ENCODE measurements at places on chromosomes 6 and 20.

DNA sequence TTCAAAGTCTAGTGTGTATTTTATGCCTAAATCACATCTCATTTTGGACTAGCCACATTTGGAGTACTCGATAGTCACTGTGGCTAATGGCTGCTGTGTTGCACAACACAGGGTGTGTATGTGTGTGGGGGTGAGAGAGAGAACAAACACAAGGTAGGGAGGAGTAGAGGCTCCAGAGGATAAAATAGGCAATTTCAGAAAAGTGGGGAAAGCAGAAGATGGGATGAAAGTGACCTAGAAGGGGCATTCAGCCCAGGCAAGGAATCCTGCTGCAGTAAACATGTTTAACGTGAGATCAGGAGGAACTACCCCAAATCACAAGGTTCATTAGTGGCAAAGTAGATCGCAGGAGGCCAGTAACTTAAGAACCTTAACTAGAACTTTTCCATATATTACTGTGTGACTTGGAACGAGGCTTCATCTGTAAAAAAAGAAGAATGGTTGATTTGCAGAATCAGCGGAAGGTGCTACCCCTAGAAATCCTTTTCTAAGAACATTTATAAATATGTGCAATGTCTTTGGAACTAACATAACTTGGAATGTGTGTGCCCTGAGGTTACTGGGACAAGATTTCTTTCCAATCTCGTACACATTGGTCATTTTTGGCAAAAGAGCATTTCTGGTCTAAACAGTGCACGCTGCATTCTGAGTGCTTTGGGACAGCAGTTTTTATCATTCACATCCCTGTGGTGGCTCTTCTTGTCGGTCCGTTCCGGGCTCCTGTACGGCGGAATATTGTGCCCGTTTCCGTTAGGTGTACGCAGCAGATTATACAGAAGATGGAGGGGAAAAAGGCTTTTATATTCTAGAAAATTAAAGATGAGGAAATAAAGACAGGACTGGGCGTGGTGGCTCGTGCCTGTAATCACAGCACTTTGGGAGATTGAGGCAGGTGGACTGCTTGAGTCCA, 2.6 kb downstream of the DUSP22 start:
- no peak for DNase-seq

DNA sequence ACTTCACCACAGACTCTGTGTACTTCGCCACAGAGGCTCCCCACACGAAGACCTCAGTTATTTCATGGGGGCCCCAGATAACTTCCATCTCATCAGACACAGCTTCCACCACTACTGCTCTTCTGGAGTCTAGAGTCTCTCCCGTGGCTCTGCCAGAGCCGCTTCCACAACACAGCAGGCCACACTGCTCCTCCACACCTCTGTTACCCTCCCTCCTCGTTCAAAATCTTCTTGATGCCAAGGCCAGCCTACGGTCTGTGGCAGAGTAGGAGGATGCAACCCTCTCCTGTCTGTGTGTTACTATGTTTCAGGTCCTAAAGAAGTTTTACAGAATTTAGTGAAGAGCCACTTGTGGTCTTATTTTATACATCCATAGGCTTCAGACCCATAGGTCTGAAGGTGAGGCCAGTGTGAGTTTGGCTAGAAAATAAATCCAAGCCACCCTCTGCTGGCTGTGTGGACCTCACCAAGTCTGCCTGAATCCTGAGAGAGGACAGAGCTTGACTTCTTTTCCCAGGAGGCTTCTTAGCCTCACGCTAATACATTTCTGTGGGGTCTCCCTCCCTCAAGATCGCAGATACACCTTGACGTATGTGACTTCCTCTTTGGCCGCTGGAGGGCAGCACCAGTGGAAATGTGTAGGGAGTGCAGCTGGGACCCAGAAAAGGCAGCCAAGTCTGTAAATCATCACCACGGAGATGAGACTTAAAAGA, 197.7 kb downstream of the FAXC start:
- no peak for DNase-seq

- DNase-seq: no peak
Observed at GRCh38 chr6:53979468-53980067, 131.7 kb upstream of the MLIP start.

GRCh38 chr20:18513208-18513607, 5.5 kb downstream of the SEC23B start:
- no peak for DNase-seq

GRCh38 chr6:34757687-34758274, 476 bp downstream of the SNRPC start:
- no peak for DNase-seq

GRCh38 chr20:10447028-10447427, 11.9 kb downstream of the SLX4IP start:
- DNase-seq: no peak

- no peak for DNase-seq
Observed at GRCh38 chr20:20085812-20086211, 33.5 kb downstream of the CFAP61 start.

DNA sequence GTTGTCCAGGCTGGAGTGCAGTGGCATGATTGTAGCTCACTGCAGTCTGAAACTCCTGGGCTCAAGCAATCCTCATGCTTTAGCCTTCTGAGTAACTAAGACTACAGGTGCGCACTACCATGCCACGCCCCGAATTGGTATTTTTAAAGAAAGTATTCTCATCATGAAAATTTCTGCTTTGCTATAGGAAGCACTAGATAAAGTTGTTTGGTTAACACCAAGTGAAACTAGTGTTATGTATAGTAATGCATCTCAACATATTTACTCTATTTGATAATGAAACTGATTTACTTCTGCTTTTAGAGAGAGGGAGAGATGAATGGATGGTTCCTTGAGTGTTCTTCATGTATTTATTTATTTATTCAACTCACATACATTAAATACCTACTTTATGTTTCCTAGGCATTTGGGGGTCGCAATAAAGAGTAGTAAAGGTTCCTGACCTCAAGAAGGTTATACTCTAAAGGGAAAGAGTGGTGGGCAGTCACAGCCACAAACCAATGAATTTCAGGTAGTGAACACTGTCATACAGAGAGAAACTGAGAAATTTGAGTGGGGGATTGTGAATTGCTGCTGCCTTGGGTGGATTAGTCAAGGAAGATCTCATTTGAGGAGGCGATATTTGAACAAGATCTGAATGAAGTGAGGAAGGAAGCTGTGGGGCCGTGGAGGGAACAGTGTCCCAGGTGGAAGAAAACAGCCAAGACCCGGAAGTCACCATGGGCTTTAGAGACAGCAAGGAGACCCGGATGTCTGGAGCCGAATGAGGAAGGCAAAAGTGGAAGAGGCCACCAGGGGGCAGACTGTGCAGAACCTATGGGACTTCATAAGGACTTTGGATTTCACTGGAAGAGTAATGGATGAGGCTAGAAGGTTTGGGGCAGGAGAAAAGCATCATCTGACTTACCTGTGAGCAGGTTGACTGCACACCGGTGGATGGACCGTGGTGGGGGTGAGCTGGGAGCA, 185.6 kb downstream of the TSHZ2 start:
- no peak for DNase-seq

DNA sequence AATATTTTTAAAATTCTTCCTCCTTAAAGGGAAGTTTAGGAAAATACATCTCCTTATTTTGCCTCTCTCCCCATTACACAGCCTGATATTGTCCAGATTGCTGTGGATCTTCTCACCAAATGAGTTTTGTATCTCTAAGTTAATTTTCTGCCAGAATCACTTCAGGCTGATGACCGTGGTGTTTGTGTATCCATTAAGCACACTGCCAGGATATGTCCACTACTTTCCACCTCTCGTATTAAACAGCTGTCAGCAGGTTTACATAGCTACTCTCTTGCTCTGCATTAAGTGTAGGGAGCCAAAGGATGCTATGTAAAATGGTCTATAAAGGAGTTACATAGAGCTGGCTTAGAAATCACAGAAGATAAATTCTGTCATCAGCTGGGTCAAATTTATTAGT, 201.1 kb downstream of the ZFAND3 start:
- no peak for DNase-seq

GRCh38 chr6:52617087-52617486, 40.2 kb upstream of the TRAM2 start:
- no peak for DNase-seq

DNA sequence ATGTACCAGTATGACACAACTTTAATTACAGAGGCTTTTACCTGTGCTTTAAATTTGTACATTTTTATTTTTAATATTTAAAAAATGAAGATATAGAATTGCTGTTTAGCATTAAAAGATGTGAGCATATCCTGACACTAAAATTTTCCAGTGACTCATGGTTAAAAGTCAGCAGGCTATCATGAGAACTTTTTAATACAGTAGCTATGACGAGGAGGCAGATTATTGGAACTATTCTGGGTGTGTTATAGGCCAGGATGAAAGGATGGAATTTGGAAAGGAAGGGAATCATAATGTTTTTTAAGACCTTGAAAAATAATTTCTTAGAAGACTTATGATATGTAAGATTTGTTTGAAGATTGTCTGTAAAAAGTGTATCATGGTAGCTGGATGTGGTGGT, 91.0 kb downstream of the GFRA4 start:
- DNase-seq: no peak

- DNase-seq: no peak
Observed at GRCh38 chr6:5174756-5175549, 85.8 kb downstream of the LYRM4 start.

- no peak for DNase-seq
Observed at GRCh38 chr6:170013815-170014214, 262.4 kb downstream of the ERMARD start.

DNA sequence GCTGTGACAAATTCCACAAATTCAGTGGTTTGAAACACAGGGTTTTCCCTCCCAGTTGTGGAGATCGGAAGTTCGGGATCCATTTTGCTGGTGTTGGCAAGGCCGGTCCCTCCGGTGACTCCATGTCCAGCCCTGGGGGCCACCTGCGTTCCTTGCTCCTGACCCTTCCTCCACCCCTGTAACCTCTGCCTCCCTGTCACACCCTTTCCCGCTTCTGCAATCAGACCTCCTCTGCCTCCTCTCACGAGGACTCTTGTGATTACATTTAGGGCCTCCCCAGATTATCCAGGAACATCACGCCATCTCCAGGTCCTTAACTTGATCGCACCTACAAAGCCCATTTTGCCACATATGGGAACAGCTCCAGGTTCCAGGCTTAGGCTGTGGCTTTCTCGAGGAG, 12.5 kb downstream of the RPS6KA2 start:
- no peak for DNase-seq

GRCh38 chr6:137731600-137731959, 135.5 kb upstream of the TNFAIP3 start:
- DNase-seq: no peak

- no peak for DNase-seq
Observed at GRCh38 chr20:52684176-52684575, 288.0 kb upstream of the TSHZ2 start.

- DNase-seq: no peak
Observed at GRCh38 chr6:121651420-121651819, 216.0 kb downstream of the GJA1 start.

DNA sequence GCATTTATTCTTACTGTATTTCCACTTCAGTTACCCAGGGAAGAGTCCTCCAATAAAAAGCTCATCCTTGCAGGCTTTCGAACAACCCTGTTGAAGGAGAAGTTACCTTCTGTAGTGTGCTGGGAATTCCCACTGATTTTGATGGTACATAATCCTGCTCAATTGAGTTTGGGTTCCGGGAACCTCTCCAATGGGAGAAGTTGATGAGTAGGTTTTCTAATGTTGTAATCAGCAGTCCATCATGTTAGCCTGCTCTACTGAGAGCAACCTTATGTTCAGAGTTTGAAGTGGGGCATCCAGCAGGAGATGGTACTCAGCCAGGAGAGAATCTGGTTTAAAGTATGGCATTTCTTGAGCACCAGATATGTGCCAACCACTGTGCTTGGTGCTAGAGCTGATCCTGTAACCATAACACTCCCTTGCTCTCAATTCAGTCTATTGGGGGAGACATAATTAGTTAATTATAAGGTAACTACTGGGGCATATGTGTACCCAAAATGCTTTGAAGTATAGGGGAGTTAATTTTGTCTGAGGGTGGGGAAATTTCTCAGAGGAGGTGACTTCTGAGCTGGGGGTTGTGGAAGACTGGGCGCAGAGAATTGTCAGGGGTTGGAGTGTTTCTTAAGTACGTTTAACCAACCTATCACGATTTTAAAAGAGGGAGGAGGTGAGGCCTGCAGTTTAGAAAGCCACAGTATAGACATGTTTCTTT, 2.1 kb downstream of the TOP1 start:
- DNase-seq: no peak

- DNase-seq: no peak
Observed at GRCh38 chr6:22699151-22699550, 129.8 kb downstream of the HDGFL1 start.

- DNase-seq: no peak
Observed at GRCh38 chr20:5349448-5349847, 32.7 kb upstream of the PROKR2 start.

- no peak for DNase-seq
Observed at GRCh38 chr6:107443608-107444267, 15.6 kb downstream of the PDSS2 start.

DNA sequence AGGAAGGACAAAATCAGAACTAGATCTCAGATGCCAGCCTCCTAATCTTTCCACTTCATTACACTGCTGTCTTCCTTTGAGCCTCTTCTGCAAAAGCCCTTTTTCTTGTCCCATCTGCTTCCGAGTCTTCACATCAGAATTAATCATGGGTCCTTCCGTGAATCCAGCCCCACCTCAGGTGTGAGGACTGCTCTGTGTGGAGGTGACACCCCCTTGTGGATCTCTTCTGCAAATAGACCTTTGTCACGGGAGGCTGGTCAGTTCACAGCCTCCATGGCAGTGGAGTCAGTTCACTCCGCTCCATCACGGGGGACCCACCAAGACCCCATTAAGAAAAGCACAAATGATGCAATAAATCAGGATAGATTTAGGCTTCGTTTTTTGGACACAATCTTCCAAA, 171.1 kb downstream of the ADAT2 start:
- no peak for DNase-seq

DNA sequence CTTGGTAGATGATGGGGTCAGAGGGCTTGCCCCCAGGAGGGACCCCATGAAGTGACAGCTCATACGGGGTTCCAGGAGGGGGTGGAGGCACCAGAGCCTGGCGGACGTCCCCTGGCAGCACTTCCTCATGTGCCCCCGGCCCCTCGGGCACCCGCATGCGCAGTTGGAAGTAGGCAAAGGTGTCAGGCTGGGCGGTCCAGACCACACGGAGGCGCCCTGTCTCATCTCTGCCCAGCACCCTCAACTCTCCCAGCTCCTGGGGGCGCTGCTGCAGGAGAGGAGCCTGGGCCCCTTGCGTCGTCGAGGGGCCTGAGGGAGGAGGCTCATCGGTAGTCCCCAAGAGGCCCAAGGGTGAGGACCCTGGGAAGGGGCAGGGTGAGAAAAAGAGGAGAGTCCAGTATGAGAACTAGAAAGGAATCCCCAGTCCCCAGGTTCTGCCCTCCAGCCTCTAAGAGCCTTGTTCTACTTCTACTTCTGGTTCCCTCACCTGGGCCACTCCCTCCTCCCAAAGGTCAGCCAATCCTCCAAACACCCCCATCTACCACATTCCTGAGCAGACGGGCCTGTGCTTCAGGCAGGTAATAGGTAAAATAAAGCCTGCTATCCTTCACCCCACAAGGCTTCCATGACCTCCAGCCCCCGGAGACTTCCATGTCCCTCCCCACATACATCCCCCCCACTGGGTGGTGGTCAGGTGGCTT, 23.2 kb downstream of the TNXB start:
- DNase-seq: no peak

DNA sequence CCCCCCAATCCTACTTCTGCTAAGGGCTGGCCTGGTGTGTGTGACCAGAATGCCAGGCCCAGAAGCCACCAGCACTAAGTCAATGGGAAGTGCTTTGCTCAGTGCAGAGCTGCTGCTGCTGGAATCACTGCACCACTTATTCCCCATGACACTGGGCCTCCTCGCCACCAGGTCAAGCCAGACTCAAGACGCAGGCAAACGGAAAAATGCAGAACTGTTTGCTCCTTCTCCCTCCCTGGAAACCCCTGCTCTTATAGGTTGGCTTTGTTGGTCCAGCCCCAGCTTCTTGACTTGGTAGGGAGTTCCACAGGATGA, 121.9 kb downstream of the PHACTR3 start:
- DNase-seq: no peak
